ENCODE measurements at places on chromosomes 1 and 21. TPM values are rescaled to one million over a fixed set of nuclear protein-coding genes. Genes with fewer than 3 reads are reported as not detected.

GRCh38 chr1:46344481-46344880 lies 3.9 kb downstream of the NSUN4 start:
- no peak for DNase-seq

- DNase-seq: peak; percentile 89
Observed at GRCh38 chr1:93979718-93980319, 70.6 kb upstream of the GCLM start.

- DNase-seq: no peak
Observed at GRCh38 chr21:44780767-44781459, 20.7 kb downstream of the UBE2G2 start.

- DNase-seq: no peak
Observed at GRCh38 chr1:60573121-60573520, 499.6 kb upstream of the C1orf87 start.

DNA sequence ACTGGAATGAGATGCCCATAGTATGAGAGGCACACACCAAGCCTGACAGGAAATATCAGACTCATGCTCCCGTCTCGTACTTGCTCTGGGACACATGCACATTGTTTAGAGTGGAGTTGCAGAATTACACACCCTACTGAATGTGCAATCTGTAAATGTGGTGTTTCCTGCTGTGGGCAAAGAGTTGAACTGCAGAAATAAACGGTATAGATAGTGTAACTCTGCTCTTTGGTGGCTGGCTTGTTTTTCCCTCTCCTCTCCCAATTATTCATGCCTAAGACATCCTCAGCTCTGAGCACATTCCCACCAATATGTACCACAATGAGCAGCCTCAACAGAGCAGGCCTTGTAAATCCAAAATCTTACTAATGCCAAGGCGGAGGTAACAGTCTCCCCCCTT lies 90.1 kb upstream of the DIRAS3 start:
- no peak for DNase-seq

- DNase-seq: no peak
Observed at GRCh38 chr1:109769330-109770078, 5.8 kb upstream of the EPS8L3 start.

GRCh38 chr1:169699707-169700106 lies 11.7 kb downstream of the SELL start:
- DNase-seq: no peak

KRTAP19-1 gene
- not detected for polyA plus RNA-seq

DNA sequence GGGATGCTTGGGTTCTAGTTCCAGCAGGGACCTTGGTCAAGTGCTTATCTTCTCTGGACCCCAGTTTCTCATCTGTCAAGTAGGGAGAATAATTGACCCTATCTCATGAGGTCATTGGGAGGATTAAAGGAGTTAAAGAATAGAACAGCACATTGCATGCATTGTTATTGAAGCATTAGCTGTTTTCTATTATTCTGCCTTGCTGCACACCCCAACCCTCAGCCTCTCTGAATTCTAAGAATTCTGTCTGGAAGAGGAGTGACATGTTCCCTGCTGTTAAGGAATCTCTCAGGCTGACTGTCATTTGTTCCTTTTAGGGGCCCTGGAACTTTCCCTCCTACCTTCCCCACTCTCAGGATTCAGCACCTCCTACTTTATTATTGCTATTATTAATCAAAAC lies 73.9 kb downstream of the NENF start:
- no peak for DNase-seq

- DNase-seq: no peak
Observed at GRCh38 chr1:119806489-119806888, 4.8 kb downstream of the REG4 start.

- DNase-seq: no peak
Observed at GRCh38 chr1:17984583-17984982, 123.0 kb upstream of the IGSF21 start.

DNA sequence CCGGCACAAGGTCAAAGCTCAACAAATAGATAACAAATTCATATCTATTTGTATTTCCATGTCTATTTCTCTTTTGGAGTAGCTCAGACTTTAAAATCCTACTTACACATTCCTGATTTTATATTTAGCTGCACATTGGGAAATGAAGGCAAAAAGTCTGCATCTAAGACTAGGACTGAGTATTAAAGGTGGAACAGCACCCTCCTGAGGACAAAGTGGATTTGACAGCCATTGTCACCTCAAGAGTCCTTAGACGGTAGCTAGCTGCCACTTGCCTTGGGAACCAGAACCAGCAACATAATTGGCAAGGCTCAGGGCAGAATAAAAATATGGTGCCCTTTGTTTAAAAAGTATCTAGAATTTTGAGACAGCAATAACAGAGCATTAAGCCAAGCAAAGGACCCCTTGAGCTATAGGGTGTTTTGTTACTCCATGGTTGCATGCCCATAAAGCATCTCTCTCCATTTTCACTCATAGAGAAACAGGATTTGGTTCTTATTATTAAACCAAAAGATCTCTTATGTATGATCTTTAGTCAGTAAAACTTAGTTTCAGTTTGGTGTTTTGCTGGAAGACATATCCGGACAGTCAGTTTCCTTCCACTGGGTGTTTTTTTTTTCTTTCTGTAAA lies 30.0 kb upstream of the SGIP1 start:
- DNase-seq: peak; percentile 23

TCHHL1 gene
- polyA plus RNA-seq: not detected

LCE2C gene
- polyA plus RNA-seq: not detected

DNA sequence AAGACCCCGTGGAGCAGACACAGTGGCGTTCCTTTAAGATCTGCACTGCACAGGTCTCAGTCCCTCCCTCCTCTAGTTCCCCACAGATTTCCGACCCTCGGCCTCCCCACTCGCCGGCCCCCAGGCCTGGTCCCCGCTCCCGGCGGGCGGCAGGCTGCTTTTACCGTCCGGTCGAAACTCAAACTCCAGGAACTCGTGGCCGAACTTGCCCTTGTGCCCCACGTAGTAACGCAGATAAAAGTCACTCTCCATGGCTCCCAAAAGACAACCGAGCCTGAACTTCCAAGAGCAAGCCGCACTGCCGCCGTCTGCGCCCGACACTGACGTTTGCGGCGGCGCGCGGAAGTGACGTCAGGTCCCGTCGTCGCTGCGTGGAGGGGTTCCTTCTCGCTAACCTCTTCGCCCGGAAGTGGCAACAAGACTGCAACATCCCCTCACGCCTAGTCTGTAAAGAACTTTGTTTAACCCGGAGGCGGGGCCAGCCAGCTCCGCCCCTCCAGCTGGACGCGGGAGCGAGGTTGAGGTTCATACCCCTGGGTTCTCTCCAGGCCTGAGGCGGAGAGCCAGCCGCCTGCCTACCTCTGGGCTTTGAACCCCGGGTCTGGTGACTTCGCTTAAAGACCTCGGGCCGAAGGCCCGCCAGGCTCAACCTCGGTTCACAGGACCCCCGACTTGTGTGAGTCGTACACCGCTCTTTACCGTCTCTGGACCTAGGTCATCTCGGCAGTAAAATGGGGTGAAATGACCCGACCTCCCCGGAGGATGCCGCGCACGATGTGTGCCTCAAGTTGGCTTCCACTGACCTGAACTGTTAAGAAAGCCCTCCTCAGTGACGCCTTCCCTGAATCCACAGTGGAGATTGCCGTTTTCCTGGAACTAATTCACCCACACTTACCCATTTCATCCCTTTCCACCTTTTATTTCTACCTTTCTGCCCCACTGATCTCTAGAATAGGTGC lies at the start of gene MAGOH:
TSS of gene MAGOH (minus strand) at position 322 of the 959 bp plus-strand sequence. CDS start at position 252, 70 bp downstream.
- peak; percentile 96 for DNase-seq

- no peak for DNase-seq
Observed at GRCh38 chr1:98017184-98017583, 96.3 kb upstream of the DPYD start.

DNA sequence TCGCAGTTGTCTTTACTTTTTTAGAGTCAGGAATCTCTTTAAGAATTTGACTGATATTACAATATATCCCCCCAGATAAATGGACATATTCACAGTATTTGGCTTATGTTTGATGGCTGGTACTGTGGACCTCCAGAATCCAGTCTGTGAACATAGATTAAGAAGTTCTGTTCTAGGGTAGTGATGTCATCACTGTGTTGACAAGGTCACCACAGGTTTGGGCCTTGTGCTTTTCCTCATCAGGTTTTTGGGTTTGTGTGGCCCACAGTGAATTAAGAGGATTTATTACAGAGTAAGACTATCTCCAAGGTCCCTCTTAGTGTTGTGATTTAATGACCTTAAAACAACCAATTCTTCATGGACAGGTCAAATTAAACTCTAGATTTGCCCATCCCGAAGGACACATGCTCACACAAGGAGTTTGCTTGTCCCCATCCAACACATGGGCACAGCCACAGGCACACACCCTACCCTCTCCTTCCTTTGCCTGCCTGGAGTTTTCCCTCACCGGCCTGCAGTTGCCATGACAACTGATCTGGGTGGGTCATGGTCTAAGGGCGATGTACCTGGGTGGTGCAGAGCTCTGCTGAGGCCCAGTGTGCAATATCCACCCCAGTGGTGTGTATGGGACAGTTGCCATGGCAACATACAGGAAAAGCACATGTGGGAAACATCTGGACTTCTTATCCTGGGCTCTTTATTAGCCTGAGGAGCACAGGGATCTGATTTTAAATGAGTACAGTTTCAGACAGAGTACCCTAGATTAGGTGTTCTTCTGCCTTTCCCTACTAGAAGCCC lies 98.6 kb downstream of the NAV1 start:
- DNase-seq: no peak

HPCA gene
- 0.13 TPM for polyA plus RNA-seq

GRCh38 chr1:236692128-236692527 lies 5.8 kb downstream of the ACTN2 start:
- no peak for DNase-seq

GRCh38 chr1:113207019-113207418 lies 134.0 kb downstream of the LRIG2 start:
- DNase-seq: no peak

DNA sequence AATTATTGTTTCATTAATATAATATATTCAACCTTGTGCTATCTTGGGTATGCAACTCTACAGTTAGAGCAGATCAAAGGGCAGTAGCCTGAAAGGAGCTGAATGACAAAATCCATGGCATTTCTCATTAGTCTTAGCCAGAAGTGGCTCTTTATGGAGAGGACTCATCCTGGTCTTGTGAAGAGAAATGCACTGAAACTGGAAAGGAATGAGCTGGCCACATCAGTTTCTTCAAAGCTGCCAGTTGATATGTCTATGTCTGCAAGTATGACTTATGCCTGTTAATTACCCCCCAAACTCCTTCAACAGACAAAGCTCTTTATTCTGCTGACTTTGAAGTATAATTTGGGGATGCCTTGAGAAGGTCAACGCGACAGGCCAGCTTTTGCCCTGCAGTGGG lies 119.0 kb upstream of the UBE2U start:
- no peak for DNase-seq

- no peak for DNase-seq
Observed at GRCh38 chr21:21213297-21213696, 215.1 kb downstream of the NCAM2 start.

LAX1 gene
- polyA plus RNA-seq: 0.48 TPM

DNA sequence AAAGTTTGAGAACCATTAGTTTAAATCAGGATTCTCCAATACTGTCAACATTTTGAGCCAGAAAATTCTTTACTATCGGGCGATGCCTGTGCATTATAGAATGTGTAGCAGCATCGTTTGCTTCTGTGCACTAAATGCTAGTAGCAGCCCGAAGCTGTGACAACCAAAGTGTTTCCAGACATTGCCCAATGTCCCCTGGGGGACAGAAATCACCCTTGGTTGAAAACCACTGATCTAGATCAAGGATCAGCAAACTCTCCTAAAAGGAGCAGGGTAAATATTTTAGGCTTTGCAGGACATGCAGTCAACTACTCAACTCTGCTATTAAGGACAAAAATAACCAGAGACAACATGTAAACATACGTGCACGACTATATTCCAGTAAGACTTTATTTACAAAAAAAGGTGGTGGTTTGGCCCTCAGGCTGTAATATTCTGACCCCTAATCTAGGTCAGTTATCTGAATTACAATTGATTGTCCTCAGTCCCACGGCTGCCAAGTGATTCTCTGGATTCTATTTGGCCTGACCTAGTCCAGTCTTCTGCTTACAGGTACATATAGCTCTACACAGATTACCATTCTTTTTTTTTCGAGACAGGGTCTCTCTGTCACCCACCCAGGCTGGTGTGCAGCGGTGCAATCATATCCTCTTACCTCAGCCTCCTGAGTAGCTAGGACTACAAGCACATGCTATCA lies 10.6 kb downstream of the FAF1 start:
- no peak for DNase-seq

- no peak for DNase-seq
Observed at GRCh38 chr1:246565751-246566127, 322 bp downstream of the TFB2M start.

DNA sequence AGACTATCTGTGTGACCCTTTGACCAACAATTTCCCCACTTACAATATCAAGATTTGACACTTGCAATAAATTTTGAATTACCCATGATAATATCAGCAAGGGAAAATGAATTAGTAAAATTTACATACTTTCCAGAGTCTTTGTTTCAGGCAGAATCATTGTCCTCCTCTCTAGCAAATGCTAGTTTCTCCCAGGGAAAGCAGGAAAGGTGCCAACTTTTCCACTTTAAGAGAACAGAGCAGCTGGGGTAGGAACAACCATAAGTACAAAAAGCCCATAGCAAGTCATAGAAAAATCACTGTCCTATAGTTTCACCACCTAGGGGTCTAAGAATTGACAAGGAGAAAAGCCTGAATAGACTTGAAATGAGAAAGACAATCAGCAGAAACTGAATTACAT lies 67.1 kb upstream of the GUCA2B start:
- DNase-seq: no peak

GRCh38 chr1:89098857-89099256 lies 27.1 kb downstream of the GBP2 start:
- DNase-seq: no peak

CASQ2 gene
- 636 TPM for polyA plus RNA-seq

- no peak for DNase-seq
Observed at GRCh38 chr1:8516278-8516777, 198.4 kb downstream of the SLC45A1 start.

KCNC4 gene
- polyA plus RNA-seq: 8.0 TPM

BMP8B gene
- 1.3 TPM for polyA plus RNA-seq

CRYBG2 gene
- polyA plus RNA-seq: 2.8 TPM

- no peak for DNase-seq
Observed at GRCh38 chr1:58403894-58404293, 142.6 kb downstream of the OMA1 start.
